Femur (tissue), 1 donor: ENCODE measurements at places on chromosomes 16 and 17.

DNA sequence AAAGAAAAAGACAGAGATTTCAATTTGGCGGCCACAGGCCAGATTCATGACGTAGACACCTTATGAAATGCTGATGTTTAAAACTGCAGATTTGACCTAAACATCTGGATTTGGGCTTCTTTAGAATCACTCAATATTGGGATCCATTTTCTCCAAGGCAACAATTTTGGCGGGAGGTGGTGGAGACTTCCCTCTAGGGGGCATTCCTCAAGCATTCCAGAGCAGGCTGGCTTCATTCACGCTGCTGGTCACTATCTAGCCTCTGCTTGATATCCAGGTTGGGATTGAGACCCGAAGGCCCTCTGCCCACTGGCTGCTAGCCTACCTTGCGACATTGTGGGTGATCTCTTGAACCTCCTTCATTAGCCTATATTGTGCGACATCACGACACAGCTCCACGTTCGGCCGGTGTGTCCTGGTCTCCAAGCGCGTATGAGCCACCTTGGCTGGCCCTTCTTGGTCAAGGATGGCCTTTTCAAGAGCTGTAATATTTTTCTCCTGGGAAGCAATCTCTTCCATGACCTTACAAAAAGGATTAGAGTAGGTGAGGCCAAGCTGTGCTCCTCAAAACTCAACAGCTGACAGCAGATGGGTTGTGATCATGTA lies 24.5 kb downstream of the FBXO39 start:
- DNase-seq = no peak

DNA sequence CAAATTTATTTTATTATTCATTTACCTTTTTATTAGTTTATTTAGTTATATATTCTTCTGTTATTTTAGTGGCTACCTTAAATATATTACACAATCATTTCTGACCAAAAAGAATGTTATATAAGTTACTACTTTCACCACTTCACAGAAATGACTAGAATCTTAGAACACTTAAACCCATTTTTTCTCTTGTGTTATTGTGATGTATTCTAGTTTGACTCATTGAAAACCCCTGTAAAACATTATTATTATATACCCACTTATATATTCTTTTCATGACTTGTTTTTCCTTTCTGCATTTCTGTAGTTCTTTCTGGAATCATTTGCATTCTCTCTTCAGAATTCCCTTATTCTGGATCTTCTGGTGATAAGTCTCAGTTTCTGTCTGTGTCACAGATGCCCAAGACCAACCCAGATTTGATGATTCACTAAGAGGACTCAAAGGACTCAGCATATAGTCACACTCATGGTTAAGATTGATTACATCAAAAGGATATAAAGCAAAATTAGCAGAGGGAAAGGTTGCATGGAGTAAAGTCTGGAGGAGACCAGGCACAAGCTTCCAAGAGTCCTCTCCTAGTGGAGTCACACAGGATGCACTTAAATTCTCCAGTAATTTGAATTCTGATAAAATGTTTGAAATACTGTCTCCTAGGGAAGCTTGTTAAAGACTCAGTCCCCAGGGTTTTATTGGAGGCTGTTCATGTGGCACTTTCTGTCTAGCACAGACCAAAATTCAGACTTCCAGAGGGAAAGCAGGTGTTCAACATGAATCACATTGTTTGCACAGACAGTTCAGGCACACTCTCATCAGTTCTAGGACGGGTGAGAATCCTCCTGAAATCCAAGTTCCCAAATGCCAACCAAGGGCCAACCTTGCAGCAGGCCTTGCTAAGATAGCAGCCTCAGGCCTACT lies 7.7 kb downstream of the GINS3 start:
- no peak for DNase-seq

GRCh38 chr17:69451416-69452394 lies 37.2 kb downstream of the MAP2K6 start:
- no peak for DNase-seq

DNA sequence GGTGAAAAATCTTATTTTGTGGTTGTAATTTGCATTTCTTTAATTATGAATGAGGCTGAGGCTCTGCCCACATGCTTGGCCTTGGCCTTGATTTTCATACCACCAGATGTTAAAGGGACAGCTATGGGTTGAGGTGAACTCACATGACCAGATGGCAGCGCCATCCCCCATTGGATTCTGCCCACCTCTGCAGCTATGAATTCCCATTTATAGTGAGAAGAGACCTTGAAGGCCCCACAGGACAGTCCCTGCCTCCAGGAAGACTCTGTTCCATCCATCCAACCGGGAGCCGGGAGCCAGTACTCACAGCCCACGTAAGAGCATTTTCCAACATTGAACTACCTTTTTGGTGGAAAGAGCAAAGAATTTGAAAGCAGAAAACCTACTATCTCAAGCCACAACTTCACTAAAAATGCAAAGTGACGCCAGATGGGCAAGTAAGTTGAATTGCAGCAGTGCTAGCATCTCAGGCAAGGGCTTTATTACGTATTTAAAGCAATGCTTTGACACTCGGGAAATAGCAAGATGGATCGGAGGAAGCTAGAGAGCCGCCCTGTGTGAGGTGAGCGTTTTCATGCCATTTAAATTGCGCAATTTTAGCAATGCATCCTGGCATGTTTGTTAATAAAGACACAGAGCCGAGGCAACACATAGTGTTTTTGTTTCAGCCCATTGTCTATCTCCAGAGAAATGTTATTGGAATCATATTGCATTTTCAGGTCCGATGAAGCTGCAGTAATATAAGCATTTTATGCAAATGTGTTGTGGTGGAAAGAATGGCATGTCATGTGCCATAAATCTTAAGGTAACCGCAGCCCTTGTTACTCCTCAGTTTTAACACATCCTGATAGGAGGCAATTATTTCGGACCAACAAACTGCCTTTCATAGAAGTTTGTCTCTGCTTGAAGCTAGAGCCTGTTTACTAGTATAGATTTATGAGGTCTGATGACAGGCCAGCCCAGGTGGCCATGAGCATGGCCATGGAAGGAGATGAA lies 273.4 kb upstream of the TNRC6C start:
- DNase-seq = no peak

DNA sequence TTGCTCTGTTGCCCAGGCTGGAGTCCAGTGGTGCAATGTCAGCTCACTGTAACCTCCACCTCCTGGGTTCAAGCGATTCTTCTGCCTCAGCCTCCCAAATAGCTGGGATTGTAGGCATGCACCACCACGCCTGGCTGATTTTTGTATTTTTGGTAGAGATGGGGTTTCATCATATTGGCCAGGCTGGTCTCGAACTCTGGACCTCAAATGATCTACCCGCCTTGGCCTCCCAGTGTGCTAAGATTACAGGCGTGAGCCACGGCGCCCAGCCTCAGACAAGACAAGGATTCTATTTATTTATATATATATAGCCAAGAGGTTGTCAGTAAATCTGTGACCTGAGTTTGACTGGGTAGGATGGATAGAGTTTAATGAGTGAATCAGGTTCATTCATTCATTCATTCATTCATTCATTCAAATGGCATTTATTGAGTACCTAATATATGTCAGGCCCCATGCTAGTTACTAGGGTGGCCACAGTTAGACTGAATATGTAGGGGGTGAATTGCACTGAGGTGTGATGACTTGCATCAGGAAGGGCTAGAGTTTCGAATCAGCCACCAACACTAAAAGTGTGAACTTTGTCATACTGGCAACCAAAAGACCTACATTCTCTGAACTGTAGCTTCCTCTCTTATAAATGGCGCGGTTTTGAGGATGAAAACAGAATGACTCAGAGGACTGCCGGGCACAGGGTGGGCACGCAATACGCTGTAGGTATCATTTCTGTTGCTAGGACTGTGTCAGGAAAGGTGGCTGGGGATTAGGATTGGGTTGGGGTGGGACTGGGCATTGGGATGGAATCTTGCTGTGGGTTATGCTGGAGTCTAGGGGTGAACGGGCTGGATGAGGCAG lies 37.8 kb downstream of the ITGAE start:
- DNase-seq = no peak

GRCh38 chr17:37742116-37742761 lies 2.6 kb downstream of the HNF1B start:
- no peak for DNase-seq

DNA sequence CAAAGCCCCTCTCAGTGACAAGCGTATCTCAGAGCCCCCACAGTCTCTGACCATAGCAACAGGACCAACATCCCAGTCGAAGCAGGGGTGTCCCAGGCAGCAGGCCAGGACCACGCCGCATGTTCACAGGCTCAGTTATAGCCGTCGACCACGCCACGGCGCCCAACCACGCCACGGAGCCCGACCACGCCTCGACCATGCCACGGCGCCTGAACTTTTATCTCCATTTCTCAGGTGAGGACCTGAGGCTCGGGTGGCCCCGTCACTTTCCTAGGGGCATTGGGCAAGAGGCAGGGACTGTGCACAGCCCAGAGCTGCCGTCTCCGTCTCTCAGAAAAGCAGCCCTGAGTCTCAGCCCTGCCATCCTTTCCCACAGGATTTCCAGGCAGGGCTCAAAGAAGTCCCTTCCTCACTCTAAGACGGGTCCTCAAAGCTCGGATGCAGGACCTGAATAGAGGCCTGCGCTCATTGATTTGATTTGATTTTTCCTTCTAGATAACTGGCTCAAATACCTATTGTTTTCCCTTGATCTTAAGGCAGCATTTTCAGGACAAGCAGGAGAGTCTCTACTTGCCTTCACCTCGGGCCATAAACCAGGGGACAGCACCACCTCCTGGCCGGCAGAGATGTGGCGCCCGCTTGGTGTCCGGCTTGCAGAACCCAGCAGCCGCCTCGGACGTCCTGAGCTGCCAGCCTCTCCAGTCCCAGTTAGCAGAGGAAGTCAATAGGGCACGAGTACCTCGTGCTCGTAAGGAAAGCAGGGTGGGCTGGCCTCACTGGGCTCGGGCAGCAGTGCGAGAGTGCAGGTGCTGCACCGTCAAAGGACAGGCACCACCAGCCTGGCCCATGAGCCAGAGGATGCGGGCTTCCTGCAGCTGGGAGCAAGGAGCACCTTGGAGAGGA lies 38.8 kb downstream of the C16orf95 start:
- DNase-seq = peak; percentile 92

- DNase-seq = no peak
Measured at GRCh38 chr17:48192321-48192731, 84.8 kb downstream of the SNX11 start.

- DNase-seq = no peak
Measured at GRCh38 chr16:12020009-12020408, 43.5 kb downstream of the SNX29 start.

- no peak for DNase-seq
Measured at GRCh38 chr17:66276328-66276937, 26.0 kb upstream of the PRKCA start.

DNA sequence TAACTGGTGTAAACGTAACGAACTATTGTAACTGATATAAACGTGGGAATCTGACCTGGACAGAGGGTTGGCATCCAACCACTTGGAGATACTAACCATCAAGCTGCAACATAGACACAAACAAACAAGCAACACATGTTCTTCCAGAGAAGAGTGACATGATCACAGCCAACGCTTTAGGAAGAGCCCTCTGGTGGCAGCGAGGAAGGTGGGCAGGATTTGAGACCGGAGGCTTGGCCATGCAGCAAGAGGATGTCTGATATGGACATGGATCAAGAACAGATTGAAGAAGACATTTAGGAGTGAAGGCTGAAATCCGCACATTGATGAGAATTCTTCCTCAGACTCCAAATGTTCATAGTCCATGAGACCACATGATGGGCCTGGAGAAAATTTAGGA lies 40.3 kb upstream of the TNRC6A start:
- DNase-seq = peak; percentile 32

- no peak for DNase-seq
Measured at GRCh38 chr16:31569360-31569717, 41.6 kb downstream of the AHSP start.

DNA sequence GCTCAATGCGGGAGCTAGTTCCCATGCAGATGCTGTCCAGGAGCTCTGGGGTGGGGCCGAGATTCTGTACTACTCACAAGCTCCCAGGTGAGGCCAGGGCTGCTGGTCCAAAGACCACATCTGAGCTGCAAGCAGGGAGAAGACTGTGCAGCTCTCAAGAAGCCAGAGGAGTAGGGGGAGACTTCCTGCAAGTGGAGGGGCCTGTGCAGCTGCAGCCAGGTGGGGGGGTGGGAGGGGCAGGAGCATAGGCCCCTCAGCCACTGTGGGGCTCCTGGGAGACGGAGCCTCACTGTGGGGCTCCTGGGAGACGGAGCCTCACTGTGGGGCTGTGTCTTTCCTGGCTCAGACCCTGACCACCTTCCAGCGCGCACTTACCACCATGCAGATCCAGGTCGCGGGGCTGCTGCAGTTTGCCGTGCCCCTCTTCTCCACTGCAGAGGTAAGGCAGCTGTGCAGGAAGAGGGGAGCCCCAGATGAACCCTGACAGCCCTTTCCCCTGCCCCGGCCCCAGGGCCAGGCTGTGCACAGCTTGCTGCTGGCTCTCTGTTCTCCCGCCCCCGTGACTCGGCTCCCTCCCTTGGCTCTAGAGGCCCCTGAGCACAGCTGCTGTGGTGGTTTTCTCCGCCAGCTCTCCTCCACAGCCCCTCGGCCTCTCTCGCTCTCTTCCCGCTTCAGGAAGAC lies 24.3 kb upstream of the DNAI2 start:
- peak; percentile 88 for DNase-seq

DNA sequence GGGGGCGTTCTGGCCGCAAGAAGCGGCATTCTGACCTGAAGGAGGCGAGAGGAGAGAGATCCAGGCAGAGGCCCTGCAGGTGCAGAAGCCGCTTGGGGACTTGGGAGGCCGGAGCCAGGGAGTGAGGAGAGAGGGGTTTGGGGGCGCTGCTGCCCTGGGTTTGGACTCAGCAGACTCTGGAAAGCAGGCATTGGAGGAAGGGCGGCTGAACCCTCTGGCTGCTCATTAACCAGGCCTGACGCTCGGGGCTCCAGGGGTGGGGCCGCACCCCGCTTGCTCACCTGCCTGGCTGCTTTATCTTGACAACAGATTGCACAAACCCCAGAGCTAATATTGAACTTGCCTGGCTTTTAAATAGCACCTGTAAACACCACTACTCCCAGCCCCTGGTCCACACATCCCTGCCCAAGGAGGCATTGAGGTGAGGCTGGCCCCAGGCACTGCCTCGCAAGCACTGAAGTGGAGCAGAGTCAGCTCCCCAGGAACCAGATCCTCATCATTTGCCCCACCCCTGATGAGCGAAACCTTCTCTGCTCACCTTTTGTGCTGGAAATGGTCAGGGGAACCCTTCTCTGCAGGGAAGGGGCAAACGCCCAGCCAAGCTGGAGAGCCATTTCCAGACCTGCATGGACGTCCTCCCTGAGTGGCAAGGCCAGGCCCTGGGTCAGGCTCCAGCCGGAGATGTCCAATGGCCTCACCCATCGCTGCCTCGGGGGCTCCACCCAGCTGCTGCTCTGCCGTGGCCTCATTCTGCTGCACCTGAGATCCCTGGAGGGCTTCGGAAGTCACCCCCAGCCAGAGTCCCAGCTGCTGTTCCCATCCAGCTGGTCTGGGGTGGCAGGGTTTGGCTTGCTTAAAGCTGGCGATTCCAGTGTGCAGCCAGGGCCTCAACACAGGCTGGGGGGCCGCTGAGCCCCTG lies 190.2 kb upstream of the GSE1 start:
- no peak for DNase-seq

GRCh38 chr17:50166518-50167181 lies 845 bp downstream of the SGCA start:
- DNase-seq = no peak

GRCh38 chr17:56119936-56120335 lies 33.3 kb upstream of the ANKFN1 start:
- DNase-seq = no peak
